GOT3 (cell line): ENCODE measurements at places on chromosomes 6 and 20.

DNA sequence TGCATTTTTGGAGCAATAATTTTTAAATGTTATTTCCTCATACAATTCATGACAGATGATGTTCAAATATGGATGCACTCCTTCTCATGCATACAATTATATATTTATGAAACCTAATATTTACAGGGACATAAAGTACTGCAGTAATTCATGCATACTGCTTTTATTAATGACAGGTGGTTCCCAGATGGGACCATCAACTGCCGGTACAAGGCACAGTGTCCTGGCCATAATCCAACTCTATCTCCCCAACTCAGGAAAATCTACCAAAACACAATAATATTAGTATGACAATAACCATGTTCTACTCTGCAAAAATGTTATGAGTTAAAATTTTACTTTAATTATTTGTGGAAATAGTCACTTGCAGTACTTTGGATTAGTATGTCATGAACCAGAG is 77.8 kb downstream of the VIP start:
- no peak for DNase-seq

- no peak for DNase-seq
Observed at GRCh38 chr6:133243723-133244305, 2.7 kb downstream of the EYA4 start.

DNA sequence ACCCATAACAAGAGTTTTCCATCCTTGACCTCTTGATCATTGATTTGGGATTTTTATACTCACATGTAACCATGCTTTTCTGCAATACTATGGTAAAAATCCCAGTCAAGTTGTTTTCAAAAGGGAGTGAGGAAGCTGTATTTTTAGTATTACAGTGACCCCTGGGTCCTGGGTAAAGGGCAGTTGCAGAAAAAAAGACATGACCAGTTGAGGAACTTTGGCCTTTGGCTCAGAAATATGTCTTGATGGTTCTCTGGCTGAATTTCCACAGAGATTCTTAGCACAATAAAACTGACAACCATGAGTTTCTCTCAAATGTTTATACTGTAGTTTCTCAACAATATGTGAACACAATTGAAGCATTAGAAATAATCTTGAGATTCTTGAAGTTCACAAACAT is 28.6 kb upstream of the PRL start:
- DNase-seq, result no peak

DNA sequence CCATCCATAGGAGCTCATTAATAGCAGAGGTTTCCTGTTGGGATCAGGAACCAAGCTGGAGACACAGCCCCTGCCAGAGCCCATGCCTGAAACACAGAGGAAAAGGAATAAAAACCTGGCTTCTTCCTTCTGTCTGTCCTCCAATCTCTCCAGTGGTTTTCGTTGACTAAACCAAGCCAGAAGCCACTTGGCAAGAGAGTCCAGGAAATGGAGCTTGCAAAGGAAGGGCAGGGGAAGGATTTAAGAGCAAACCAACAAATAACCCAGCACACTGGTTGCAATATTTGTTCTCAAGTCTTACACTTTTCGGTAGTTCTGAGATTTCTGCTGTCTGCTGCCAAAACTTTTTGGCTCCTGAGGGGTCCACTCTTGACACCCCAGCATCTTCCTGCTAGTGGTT is 137.0 kb upstream of the BMP2 start:
- DNase-seq, result no peak

GRCh38 chr6:96460052-96460700 is 61.4 kb upstream of the UFL1 start:
- no peak for DNase-seq

DNA sequence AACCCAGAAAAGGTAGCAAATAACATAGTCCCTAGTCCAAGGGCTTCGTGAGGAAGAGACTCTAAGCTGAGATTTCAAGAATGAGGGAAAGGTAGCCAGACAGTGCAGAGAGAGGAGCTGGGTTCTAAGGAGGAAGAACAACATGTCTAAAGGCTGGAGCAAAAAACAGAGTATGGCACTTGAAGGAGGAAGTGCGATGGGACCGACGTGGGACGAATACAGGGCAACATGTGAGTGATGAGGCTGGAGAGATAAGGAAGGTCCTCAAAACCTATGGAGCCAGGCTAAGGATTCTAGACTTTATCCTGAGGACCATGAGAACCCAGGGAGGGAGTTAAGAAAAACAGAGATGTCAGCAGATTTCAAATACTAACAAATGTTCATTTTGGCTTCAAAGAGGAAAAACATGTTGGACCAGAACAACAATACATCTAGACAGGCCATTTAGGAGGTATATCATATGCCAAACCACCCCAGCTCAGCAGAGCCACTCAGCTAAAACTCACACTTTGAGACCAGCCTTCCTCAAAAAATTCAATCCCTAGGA is 17.5 kb downstream of the ATXN1 start:
- no peak for DNase-seq

GRCh38 chr6:109001291-109001894 is 93.3 kb downstream of the SESN1 start:
- DNase-seq, result no peak

GRCh38 chr6:79127660-79128059 is 49.6 kb upstream of the PHIP start:
- no peak for DNase-seq

- DNase-seq, result no peak
Observed at GRCh38 chr6:89270951-89271721, 44.0 kb downstream of the GABRR2 start.
